NCI-H510A treated with DMSO at 0.1 percent for 48 hours (cell line): ENCODE measurements at places on chromosomes 4 and X.
A peak's percentile ranks its signal among the peaks of the same experiment; 100 is the strongest.

GRCh38 chrX:69060631-69061408, 104.4 kb downstream of the PJA1 start:
- no peak for DNase-seq

DNA sequence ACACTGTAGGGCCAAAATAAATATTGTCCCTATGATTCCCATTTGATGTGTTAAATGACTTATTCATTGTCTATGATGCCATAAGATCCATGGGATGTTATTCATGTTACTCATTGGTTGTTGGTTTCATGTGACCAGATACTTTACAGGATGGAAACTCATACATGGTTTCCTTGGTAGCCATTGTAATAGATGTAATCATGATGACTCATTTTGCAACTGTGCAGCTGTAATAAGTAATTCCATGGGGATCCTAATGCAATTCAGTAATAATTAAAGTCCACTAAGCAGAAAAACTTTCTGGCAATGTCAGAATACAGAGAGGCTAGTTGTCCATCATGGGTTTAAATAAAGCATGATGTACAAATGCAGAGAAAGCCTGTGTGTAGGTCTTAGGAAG, 389.7 kb upstream of the NR3C2 start:
- no peak for DNase-seq

GRCh38 chr4:4270529-4270928, 19.4 kb downstream of the LYAR start:
- DNase-seq = no peak

- no peak for DNase-seq
Observed at GRCh38 chr4:18231726-18232125, 210.2 kb upstream of the LCORL start.

- DNase-seq = no peak
Observed at GRCh38 chr4:84623661-84624060, 40.7 kb downstream of the CDS1 start.

DNA sequence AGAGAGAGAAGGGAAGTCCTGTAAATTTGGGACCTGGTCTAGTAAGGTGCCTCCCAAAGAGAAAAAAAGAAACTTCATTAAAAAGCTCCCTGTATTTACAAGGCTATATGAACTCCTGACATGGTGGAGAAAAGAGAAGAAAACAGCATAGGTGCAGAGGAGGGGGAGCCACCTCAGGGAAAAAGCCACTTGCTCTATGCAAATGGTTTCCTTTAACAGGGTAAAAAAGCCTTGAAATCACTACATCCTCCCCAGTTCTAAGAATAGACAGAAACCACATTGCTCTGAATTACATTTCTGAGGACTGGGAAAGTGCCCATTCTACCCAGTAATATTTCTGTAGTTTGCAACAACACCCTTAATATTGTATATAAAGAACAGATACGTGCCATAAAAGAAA, 165.5 kb downstream of the KLF8 start:
- no peak for DNase-seq

- DNase-seq = peak; percentile 58
Observed at GRCh38 chr4:73593631-73594241, 26.5 kb downstream of the RASSF6 start.

GRCh38 chrX:10393241-10393640, 227.1 kb downstream of the MID1 start:
- no peak for DNase-seq
